ENCODE measurements at places on chromosomes 12 and 14.

GRCh38 chr14:95146079-95146771 lies 11.1 kb downstream of the DICER1 start:
- peak; percentile 2 for DNase-seq

- DNase-seq: no peak
These were observed 266.9 kb downstream of the NOVA1 start for GRCh38 chr14:26330982-26331381.

DNA sequence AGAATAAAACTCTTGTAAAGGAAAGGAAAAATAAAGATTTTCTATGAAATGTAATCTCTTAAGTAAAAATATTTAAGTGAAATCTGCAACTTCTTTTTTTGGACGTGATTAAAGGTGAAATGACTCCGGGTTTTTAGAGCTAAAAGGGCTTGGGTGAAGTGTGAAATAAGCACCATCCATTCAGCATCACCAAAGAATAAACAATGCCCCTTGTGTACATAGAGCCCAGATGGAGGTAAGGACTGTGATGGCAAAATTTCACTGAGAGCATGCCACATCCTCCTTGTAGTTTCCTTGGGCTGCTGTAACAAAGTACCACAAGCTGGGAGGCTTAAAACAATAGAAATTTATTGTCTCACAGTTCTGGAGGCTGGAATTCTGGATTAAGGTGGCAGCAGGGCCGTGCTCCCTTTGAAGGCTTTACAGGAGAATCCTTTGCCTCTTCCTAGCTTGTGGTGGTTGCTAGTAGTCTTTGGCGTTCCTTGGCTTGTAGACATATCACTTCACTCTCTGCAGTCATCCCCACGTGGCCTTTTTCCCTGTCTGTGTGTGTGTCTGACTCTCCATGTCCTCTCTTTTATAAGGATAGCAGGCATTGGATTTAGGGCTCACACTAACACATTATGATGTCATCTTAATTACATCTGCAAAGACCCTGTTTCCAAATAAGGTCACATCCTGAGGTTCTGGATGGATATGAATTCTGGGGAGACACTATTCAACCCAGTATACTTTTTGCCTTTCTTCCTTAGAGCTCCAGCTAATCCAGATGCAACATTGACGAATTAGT lies 24.2 kb downstream of the ZNF664 start:
- no peak for DNase-seq

- DNase-seq: no peak
These were observed 172.2 kb downstream of the SNAPC1 start for GRCh38 chr14:61934385-61934784.

DNA sequence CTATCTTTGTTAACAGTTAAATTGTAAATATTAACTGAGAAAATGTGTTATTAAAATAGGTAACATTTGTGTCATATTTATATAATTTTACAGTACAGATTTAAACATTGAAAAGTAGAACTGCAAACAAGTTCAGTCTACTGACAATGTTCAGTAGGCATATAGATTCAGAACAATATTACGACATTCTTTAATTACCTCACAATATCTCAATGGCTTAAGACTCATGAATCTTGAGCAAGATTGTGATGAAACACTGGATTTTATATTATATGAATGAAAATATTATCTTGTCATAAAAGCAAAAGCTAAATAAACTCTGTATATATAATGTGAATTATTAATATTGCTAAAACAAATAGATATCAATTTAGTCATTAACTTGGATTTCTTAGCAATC lies 194.9 kb downstream of the ADAMTS20 start:
- DNase-seq: no peak

- no peak for DNase-seq
These were observed 6.1 kb downstream of the PTPN6 start for GRCh38 chr12:6957151-6957701.

DNA sequence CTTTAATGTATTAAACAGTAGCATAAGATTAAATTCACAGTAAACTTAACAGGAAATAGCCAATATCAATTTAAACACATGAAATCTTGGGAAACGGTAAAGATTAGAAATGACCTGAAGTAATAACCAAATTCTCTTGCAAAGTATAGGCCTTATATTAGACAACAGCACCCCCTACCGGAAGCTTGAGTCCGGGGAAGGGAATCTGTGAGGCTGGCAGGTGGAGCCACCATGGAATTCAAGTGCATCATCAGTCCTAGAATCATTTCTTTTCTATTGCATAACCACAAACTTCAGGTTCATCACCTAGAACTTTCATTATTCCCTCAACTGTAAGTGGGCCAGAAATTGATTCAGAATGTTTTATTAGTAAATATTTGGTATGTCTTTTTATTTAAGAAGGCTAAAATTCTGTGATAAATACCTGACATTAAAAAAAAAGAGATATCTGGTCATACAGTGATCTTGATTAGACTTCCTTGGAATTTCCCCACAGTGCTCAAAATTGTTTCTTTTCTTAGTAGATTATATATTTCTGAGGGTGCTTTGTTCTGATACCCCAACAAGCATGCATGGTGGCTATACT lies 48.6 kb downstream of the AP5M1 start:
- DNase-seq: peak; percentile 72

DNA sequence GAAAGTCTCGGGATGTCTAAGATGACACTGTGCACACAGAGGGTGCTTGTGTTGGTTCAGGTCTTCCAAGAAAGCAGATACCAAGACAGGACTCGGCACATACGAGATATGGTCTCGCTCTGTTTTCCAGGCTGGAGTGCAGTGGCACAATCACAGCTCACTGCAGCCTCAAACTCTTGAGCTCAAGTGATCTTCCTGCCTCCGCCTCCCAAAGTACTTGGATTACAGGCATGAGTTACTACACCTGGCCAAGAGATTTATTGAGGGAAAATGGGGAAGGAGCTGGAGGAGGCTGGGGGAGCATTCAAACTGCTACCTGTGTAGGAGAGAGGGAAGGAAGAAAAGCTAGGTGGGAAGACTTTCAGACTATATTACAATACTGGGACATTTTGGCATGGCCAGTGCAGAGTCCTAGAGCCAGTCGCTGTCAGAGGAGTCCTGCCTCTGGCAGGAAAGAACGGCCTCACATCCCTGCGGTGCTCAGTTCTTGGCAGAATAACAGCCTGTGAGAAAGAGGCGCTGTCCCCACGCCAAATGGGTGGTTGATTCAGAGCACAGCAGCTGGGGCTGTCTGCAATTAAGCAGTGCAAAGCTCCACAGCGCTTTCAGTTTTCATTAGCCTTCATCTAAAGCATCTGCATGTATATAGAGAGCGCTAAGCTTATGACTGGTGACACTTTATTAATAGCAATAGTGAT lies 18.3 kb downstream of the SLC17A8 start:
- peak; percentile 5 for DNase-seq

DNA sequence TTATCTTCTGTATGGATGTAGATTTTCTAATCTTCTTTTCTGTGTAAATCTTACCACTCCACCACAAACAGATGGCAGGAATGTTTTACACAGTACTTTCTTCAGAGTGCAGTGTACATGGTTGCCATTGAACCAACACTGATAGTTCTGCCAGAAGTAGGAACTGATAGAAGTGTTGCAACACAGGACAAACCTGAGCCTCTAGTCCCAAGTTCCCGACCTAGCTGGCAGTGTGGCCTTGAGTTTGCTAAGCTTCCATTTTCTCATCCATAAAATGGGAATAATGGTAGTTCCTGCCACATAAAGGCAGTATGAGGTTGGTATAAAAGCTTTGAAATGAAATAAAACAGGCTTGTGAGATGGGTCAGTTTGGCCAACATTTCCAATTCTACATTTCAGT lies 50.8 kb upstream of the SAV1 start:
- DNase-seq: peak; percentile 11

- DNase-seq: peak; percentile 35
These were observed 110.1 kb downstream of the EML5 start for GRCh38 chr14:88682495-88683114.
